ENCODE measurements at places on chromosomes 7 and 10.

GRCh38 chr7:108603656-108604306, 34.1 kb downstream of the DNAJB9 start:
- no peak for DNase-seq

DNA sequence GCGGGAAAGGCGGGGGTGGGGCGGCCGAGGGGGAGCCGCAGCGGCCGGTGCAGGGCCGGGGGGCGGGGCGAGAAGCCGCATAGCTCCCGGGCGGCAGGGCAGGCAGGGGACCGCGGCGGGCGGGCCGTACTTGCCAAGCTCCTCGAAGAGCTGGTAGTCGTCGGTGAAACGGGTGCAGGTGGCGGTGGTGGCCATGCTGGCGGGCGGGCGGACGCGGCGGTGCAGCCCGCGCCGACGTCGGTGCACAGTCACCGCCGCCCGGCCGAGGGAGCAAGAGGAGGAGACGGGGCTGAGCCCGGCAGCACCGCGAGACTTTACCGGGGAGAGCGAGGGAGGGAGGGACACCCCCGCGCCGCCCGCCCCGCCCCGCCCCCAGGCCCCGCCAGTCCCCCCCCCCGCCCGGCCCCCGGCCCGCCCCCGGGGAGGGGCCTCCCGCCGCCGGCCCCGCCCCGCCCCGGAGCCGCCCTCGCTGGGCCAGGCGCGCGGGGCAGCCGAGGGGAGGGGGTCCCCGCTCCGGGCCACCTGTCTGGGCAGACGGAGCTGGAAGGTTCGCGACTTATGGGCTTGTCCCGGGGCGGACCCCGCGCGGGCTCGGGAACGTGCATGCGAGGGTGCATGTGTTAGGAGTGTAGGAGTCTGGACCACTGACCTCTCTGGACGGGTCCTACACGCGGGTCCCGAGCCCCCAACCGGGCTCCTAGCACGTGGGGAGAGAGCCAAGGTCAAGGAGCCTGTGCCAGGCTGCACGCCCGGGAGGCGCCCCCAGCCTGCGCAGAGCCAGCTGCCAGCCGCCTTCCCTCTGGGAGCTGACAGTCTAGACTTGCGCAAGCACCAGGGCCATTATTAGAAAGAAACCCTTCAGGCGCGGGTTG, at the start of gene CAMK2G:
Gene CAMK2G (minus strand): TSS at position 289 of the 872 bp plus-strand sequence. CDS start 94 bp downstream, at position 195.
- DNase-seq = peak; percentile 73

GRCh38 chr7:74627661-74628411, 29.7 kb upstream of the GTF2I start:
- no peak for DNase-seq

- no peak for DNase-seq
These were observed 2.6 kb downstream of the HOXA9 start for GRCh38 chr7:27162561-27163287.

DNA sequence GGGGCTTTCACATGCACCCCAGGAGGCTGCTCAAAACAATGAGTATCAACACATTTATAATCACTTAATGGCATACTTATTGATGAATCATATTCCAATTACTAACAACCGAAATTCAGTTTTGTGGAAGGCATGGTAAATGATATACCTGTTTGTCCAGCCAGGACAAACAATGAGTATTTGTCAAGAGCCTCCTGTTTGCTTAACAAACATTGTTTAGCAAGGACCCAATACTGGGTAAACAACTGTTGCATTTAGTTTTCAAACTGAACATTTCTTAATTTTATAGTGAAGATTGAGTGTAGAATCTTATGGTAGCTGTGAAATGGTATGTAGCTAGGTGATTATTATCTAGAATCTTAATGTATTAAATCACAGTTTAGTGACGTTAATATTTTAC, 473.7 kb downstream of the ATRNL1 start:
- DNase-seq = no peak

GRCh38 chr10:70500368-70500767, 21.8 kb downstream of the PALD1 start:
- DNase-seq = no peak

DNA sequence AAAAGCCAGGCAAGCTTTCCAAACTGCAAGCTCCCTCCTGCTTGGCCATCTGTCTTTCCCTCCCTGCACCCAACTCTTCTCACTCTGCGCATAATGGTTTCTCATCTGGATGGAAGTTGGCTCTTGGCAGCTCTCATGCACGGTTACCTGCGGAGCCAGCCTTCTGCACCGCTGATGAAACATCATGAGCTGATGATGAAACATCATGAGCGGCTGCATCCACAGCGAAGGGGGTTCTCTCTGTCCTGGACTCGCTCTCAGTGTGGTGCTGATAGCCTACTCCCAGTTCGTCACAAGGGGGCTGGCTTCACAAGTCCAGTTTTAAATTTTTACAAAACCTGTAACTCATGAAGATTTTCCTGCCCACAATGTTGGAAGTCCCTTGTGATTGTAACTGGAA, 457.5 kb downstream of the ACTR3B start:
- DNase-seq = no peak

DNA sequence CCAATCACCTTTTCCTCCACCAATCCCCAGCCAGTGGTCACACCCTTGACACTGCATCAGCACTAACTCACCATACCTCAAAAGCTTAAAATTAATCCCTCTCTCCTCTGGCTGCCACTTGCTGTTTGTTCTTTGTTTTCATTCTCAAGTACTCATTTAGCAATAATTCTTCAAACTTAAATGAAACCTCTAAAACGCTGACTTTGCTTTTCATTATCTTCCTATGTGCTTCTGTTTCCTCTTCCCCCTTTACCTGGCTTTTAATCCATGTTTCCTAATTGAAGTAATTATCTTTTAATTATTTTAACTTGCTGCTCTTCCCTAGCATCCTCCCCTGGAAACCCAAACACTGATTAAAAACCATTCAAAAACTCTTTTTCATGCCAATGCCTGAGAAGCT, 348.9 kb upstream of the MEOX2 start:
- no peak for DNase-seq

- peak; percentile 67 for DNase-seq
These were observed 15.6 kb downstream of the ATG9B start for GRCh38 chr7:151008511-151009323.

DNA sequence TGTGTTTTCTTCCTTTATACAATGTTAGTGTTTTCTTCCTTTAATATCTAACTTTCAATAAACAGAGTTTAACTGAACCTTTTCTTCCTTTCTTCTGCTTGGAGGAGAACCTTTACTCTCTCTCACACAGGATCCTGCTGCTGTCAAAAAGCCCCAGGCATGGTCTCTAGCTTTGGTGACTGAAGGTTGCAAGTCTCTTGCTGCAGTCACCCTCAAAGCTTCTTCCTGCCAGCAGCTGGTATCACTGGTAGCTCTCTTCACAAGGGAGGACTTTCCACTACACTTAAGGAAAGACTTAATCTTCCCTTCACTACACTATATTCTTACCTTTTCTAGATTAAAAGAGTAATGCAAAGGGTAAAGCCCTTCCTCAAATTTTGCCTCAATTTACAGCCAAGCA, 153.4 kb downstream of the SGMS1 start:
- no peak for DNase-seq

GRCh38 chr7:47066976-47067614, 514.8 kb downstream of the TNS3 start:
- no peak for DNase-seq

DNA sequence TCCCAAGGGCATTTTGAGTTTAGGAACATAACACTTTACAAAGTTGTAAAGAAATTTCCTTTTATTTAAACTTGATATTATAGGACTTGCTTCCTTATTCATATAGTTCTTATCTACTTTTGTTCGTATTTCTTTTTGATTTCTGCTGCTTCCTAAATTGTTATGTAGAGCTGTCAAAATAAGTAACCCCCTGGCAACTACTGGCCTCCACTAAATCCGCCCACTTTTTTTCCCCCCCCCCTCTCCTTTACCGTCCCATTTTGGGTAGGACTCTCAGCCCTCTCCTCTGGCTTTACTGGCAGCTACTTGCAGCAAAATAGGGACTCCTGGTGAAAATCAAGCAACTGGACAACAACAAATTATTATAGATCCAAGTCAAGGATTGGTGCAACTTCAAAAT, 1.1 kb downstream of the SP4 start:
- no peak for DNase-seq

DNA sequence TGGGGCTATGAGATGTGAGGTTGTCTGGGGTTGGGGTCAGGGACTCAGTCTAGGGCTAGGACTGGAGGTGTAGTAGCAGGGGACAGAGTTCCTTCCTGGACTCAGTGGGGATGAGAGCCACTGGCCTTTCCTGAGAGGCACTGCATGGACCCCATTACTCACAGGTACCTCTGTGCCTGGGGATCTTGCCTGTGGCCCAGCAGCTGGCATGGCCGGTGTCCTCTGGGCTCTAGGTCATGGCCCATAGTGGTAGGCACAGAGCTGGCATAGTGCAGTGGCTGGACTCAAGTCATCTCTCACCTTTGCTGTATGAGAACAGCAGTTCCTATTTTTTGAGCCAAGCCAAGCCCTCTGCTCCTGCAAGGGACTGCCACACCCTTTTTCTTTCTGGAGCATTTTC, 51.9 kb downstream of the NEURL1 start:
- DNase-seq = no peak

- no peak for DNase-seq
These were observed 5.6 kb upstream of the RSU1 start for GRCh38 chr10:16822726-16823360.

- no peak for DNase-seq
These were observed 34.3 kb downstream of the FAM53B start for GRCh38 chr10:124709861-124710260.

- no peak for DNase-seq
These were observed 109.2 kb downstream of the DYNC1I1 start for GRCh38 chr7:95881597-95881996.

DNA sequence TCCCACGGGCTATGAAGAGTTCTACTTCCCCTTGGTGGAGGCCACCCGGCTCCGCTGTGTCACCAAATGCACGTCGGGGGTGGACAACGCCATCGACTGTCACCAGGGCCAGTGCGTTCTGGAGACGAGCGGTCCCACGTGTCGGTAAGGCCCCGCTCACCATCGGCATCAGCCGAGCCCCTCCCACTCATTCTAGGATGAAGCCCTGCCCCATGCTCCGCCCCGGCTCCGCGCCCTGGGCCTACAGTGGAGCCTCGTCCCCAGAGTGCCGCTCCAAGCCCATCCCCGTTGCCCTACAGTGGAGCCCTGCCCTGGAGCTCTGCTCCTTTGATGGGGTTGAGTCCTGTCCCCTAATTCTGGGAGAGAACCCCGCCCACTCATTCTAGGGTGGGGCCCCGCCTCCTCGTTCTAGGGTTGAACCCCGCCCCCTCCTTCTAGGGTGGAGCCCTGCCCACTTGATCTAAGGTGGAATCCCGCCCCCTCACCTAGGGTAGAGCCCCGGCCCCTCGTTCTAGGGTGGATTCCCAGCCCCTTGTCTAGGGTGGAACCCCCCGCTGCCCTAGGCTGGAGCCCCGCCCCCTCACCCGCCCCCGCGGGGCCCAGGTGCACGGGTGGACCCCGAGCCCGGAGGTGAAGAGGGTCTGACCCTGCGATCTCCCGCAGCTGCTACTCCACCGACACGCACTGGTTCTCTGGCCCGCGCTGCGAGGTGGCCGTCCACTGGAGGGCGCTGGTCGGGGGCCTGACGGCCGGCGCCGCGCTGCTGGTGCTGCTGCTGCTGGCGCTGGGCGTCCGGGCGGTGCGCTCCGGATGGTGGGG, 3.4 kb upstream of the MUC12 start:
- peak; percentile 62 for DNase-seq

DNA sequence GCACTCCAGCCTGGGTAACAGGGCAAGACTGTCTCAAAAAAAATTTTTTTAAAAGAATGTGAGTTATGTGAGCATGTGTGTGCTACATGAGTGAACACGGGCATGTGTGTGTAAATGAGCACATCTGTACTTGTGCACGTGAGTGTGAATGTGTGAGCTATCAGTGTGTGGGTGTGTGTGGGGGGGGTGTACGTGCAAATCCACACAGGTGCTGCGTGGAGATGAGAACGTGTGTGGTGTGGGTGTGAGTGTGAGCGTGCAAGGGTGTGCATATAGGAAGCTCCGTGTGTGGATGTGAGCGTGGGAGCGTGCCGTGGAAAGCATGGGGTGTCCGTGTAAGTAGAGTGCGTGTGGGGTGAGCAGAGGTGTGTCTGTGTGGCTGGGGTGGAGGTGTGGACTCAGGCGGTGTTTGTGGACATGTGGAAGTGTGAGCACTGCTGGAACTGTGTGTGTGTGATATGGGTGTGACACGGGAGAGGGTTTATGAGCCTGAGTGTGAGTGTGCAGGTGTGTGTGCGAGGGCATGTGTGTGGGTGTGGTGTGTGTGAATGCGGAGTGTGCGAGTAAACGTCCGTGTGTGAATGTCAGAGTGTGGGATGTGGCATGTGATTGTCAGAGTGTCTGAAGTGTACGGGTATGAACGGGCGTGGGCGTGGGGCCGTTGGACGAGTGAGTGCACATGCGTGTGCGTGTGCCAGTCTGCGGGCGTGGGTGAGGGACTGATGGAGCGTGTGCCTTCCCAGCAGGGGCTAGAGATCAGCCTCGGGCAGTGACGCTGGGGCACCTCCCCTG, 45.9 kb upstream of the TNRC18 start:
- DNase-seq = no peak

GRCh38 chr7:8068892-8069686, 100.5 kb downstream of the GLCCI1 start:
- no peak for DNase-seq

- DNase-seq = no peak
These were observed 347.9 kb downstream of the LRMDA start for GRCh38 chr10:75779276-75779675.

DNA sequence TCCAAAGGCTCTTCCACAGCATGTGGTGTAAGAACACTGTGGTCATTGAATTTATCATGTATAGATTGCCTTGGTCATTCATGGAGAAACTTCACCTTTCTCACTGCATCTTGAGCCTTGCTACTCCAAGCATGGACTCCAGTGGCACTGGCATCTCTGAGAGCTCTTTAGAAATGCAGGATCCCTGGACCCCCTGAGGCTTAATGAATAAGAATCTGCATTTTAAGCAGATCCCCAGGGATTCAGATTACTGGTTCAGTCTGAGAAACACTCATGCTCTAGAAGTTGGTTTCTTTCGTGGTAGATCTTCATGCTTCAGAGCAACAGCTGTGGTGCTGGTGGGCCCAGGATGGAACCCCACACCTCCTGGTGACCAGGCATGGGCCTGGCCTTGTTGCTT, 63.2 kb downstream of the CFAP58 start:
- no peak for DNase-seq

DNA sequence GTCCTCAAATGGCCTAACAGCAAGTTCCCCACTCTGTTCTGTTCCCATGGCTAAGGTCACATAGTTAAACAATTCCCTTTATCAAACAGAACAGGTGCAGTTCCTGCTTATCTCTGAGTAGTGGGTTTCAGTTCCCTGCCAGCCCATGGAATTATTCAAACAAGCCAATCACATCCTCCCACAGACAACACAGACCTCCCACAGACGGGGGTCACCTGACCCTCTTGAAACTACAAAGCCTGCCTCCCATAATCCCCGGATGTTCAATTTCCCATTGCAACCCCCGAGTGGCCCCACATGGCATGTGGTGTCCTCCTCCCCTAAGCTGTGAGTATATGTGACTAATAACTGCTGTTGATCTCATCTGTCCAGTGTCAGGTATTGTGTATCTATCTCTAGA, 64.1 kb downstream of the TMEM168 start:
- no peak for DNase-seq

- DNase-seq = peak; percentile 33
These were observed 2.7 kb upstream of the PDCD4 start for GRCh38 chr10:110868981-110869380.

GRCh38 chr7:131388126-131388525, 60.5 kb downstream of the MKLN1 start:
- no peak for DNase-seq

- DNase-seq = no peak
These were observed 463 bp upstream of the UPP1 start for GRCh38 chr7:48088559-48089045.
